HuH-7.5 (cell line): ENCODE measurements at places on chromosomes 5 and 9.

- DNase-seq: peak; percentile 75
Observed at GRCh38 chr9:124595743-124596142, 88.5 kb upstream of the NR5A1 start.

DNA sequence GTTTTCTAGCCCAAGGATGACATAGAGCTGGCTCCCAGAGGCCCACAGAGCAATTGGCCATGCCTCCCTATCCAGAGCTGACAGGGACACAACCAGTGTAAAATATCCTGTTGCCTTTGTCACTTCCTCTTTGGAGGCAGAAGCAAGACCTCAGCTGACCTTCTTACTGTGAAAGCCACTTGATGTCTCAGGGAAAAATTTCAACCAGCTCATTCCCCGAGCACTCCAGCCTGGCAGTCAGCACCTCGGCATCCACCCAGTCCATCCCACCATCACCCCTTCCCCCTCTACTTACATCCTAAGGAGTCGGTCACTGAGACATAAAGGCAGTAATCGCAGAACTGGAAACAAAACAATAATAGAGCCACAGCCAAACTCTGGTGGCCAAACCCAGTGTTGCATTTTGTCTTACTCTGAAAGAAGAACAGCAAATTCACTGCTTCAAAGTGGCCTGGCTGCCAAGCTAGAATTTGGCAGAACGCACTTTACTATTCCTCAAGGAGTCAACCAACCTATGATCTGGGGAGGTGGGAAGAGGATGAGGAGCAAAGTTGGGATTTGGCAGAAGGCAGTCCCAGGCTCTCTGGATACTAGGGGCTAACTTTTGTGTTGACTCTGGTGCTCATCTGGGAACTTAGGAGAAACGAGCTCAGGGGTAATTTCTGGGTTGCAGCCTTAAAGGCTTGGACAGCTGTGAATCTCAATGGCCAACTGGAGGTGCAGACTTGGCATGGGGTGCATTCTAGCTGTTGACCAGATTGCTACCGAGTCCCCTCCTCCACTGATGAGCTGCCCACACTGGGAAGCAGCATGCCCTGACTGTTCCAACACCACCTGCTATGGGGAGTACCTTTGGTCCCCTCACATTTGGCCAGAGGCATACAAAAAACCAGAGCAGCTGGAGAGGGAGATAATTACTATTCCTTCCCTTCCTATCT is 13.6 kb downstream of the NIPAL4 start:
- DNase-seq: no peak

DNA sequence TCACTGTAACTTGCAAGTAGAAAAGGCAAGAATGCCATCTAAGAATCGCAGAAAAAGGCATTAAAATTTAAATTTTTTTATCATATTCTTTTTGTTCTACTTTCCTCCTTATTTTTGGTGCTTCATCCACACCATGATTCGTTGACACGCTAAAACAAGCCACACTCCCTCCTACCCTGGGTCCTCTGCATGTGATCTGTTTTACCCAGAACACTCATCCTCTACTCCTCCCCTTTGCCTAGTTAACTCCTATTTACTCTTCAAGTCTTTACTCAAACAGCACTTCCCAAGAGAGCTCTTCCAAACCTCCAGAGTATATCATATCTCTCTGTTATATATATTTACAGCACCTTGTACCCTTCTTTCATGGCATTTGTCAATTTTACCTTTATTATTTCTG is 61.4 kb upstream of the SRP19 start:
- no peak for DNase-seq

- DNase-seq: no peak
Observed at GRCh38 chr5:152527358-152528052, 122.4 kb upstream of the NMUR2 start.

- DNase-seq: no peak
Observed at GRCh38 chr5:31625394-31625793, 13.5 kb upstream of the PDZD2 start.

- no peak for DNase-seq
Observed at GRCh38 chr5:142819292-142819691, 49.1 kb downstream of the ARHGAP26 start.

DNA sequence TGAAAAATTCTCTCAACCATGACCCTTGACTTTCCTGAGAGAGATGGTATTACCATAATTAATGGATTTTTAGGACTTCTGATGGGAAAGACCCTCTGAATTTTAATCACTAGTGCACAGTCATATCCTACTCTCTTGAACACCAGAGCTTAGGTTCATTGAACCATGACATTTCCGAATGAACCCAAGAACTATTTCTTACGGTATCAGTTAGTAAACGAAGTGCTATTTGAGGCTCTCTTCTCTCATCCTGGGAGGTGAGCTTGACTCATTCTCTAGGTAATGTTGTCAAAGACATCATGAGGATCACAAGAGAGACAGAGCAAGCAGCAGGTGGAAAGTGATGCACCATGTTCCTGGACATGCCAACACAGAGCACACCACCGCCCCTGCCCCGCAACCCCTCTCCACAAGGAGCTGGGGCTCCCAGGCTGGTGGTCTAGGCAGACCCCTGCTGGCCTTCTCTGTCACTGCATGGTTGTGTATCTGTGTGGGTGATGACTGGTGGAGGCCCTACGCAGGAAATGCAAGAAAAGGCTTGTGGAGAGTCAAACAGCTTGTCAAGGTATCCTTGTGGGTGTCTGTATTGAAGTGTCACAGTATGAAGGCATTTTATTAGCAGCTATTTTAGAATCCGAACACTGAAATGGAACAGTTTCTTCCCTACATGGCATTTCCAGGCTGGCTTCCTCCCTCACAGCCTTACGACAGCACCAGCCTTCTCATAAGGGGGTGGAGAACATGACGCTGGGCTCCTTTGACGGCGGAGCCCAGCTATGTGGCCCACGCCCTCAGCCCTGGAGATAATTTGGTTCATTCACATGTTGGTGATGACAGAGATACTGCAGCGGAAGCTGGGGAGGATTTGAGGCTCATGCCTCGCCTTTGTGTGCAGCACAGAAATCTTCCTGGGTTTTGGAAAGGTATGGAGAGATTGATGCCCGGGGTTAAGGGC is 297.6 kb downstream of the NTRK2 start:
- no peak for DNase-seq

DNA sequence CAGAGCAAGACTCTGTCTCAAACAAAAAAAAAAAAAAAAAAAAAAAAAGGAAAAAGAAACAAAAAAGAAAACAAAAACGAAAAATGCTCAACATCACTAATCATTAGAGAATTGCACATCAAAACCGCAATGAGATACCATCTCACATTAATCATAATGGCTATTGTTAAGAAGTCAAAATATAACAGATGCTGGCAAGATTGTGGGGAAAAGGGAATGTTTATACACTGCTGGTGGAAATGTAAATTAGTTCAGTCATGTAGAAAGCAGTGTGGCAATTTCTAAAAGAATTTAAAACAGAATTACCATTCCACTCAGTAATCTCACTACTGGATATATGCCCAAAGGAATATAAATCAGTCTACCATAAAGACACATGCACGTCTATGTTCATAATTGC is 50.4 kb upstream of the PRR16 start:
- no peak for DNase-seq

DNA sequence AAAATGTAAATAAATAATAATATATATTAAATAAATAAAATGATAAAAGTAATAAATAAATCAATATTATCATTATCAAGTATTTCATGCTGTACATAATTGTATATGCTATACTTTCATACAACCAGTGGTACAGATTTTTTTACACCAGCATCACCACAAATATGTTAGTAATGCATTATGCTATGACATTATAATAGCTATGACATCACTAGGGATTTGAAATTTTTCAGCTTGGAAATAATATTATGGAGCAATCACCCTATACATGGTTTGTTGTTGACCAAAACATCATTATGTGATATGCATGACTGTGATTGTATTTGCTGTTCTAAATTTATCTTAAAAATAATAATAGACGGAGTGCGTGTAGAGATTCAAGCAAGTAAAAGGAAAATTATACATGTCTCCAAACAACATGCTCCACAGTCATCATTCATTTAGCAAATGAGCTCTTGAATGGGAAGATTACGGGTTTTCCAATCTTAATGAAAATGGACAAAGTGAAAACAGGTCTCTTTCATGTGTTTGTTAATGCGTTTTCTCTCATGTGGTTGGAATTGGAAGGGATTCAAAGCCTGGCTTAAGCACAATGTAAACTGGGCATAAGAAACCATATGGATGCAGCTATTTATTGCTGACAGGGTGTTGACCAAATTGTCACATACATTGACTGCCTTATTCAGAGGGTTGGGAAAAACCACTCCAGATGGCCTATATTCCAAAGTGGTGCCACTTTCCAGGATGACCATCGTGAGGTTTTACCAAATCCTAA is 643.0 kb upstream of the RGMB start:
- no peak for DNase-seq

GRCh38 chr5:112202694-112203093 is 216.4 kb downstream of the EPB41L4A start:
- DNase-seq: no peak

DNA sequence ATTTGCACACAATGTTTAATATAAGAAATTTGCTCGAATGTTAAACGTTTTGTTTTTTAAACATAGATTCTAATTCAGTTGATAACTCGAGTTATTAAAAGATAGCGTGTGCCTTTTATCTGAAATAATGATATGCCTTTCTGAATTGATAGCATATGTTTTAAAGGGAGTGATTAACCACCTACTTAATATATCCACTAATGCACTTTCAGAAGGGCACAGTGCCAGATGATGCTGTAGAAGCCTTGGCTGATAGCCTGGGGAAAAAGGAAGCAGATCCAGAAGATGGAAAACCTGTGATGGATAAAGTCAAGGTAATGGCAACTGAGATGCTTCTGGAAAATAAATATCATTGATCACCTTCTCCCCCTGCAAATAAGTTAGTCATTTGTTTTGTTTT is 53.9 kb downstream of the ERAP1 start:
- no peak for DNase-seq

DNA sequence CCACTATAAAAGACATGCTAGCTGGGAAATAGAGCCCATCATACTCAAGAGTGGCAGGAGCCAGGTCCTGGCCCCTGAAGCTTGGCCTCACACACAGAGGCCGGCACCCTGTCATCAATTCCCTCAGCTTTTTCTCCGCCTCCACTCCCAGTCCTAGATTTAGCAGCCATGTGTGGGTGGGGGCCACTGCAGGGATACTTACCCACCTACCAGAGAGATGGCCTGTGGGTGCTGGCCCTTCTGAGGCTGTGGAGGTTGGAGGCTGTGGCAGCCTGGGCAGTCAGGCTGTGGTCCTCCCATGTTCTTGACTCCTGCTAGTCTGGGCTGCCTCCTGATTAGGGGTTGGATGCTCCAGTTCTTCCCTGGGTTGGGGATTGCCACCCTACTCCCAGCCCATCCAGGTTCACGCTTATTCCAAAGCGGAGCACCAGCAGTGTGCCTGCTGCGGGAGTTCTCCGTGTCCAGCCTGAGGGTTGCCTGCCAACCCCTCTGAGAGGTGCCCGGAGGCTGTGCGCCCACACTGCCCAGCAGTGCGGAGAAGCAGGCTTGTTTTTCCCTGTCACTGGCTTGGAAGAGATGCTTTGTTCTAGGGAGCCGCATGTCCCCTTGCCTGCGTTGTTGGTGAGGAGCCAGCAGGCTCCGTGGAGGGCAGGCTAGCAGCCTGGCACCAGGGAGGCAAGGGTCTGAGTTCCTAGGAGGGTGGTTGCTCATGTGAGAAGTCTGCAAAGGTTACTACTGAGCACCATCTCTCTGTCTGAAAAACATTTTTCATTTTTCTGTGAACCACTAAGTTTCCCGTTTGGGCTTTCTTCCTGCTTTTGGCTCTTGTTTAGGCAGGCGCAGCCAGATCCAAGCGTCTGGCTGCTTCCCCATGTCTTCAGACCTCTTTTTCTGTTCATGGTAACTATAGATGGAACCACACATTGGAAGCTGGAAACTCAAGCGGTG is 7.5 kb downstream of the SLC22A5 start:
- DNase-seq: no peak

GRCh38 chr5:43104057-43104456 is 16.7 kb upstream of the ZNF131 start:
- DNase-seq: no peak

GRCh38 chr9:91716815-91717214 is 233.2 kb downstream of the ROR2 start:
- no peak for DNase-seq

DNA sequence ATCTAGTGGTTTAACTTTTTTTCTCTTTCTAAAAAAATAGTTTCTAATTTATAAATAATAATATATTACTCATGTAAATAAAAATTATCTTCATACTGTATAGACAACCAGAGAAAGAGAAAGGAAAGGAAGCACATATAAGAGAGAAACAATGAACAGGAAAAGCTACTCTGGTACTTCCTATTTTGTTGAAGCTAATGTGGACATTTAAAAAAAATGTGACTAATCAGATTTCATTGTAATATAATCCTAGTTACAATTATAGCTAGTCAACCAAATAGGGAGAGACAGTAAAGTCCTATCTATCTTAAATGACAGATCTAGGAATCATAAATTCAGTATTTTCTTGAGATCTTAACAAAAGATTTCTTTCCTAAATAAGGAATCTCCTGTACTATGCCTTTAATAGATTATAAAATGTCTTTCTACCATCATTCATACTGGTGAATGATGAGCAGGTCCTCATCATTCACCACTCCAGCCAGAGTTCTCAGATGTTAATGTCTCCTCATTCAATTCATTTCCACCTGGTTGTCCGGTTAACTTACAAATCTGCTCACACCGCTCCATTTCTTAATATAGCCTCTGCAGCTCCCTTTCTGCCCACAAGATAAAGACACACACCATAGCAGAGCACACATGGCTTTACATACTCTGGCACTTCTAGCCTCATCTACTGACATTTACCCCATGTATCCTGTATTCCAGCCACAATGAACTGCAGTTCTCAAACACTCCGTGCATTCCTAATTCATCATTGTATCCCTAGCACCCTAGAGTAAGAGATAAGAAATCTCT is 30.9 kb downstream of the ZFR start:
- no peak for DNase-seq

DNA sequence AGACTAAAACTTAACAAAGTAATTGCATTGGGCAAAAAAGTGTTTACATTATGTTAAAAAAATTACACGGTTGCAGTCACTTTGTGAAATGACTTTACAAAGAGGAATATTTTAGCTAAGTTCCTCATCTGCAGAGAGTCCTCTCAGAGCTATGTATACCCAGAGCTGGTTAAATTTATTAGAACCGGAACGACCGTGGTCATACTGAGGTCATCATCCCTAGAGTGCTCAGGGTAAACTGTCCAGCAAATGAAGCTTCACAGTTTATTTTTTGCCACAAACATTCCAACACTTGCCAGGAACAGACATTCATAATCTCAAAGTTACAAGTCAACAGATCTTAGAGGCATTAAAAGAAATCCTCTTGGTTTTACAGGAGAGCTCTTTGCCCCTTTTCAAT is 897 bp downstream of the ROPN1L start:
- no peak for DNase-seq

GRCh38 chr5:113375480-113376060 is 59.2 kb downstream of the TSSK1B start:
- no peak for DNase-seq
